LoVo (cell line): ENCODE measurements at places on chromosomes 4 and X.

DNA sequence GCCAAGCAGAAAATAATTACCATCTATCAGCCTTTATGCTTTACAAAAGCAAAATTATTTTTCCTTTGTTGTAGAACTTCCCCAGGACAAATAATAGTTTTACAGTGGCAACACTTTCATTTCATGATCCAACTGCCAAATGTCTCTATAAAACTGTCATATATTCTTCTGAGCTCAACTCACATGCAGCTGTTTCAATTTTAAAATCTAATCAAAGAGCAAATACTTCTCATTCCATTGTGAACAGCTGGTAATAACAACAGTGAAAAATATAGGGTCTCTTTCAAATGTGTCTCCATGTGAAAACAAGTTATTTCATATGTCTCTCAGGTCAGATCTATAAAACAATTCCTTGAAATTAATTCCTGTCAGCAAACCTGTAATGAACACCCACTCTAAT is 270.6 kb upstream of the SLC7A11 start:
- DNase-seq: no peak

GRCh38 chrX:97070346-97070745 is 186.6 kb downstream of the RPA4 start:
- DNase-seq: no peak

GRCh38 chr4:141375855-141376254 is 155.2 kb downstream of the ZNF330 start:
- DNase-seq: peak; percentile 66

DNA sequence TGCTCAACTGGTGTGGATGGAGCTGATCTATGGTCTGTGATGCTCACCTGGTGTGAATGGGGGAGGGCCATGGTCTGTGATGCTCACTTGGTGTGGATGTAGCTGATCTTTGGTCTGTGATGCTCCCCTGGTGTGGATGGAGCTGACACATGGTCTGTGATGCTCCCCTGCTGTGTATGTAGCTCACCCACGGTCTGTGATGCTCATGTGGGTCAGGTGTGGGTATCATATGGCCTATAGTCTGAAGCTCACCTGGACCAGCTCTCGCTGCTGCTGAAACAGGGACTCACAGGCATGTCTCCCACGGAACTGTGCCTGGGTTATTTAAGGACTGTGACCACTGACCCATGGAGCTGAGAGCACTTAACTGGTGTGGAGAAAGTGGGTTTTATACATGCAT is 109.7 kb downstream of the CRLF2 start:
- DNase-seq: no peak

DNA sequence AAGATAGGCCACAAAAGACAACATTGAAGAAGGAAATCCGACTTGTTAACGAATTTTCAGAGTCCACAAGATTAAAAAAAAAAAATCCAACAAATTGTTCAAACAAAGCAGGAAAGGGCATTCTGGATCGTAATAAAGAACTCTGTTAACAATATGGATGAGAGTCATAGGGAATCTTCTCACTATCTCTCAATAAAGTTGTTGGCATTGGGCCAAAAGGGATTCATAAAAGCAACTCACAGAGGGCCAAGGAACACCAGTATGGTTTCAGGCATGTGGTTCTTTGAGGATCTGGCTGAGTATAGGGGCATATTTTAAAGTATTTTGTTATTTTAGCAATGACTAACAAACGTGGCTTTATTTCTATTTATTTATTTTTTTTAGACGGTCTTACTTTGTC is 49.5 kb downstream of the SHISA3 start:
- no peak for DNase-seq

GRCh38 chrX:129115104-129115503 is 408.2 kb downstream of the SMARCA1 start:
- DNase-seq: no peak

GRCh38 chr4:55074386-55074785 is 51.0 kb downstream of the KDR start:
- no peak for DNase-seq

DNA sequence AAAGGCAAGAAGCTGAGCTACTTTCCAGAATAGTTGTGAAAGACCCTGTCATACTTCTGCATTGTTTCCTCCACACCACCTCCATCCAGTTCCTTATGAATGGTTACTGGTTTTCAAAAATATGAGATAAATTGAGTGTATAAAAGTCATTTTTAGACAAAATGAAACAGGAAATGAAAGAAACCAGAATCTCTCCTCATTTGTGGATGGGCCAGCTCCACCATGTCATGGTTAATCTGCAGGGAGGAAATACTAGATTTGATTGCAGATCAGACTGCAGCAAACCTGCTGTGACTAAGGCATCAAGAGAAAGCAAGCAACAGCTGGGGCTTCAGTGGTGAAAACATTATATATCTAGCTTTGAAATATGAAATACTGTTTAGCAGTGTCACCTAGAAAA is 23.8 kb downstream of the F9 start:
- no peak for DNase-seq

GRCh38 chr4:107094976-107095375 is 58.9 kb upstream of the DKK2 start:
- DNase-seq: no peak

DNA sequence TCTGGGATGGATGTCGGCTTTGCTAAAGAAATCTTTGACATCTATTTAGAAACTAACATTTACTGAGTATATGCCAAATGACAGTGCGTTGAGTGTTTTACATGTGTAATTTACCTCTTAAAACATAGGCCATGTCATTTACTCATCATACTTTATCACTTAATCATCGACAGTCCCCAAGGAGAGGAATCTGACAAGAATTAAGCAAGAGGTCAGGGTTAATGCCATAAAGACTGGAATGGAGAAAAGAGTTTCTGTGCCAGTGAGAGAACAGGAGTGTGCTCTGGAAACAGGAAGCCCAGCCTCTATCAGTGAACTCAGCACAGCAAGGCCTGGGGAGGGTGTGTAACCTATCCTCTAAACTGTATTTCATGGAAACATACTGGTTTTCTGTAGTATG is 28.0 kb upstream of the AMOT start:
- DNase-seq: no peak

GRCh38 chr4:18012807-18013462 is 8.6 kb downstream of the LCORL start:
- no peak for DNase-seq

- DNase-seq: peak; percentile 37
These were observed 2.8 kb downstream of the SFRP2 start for GRCh38 chr4:153785910-153786721.

DNA sequence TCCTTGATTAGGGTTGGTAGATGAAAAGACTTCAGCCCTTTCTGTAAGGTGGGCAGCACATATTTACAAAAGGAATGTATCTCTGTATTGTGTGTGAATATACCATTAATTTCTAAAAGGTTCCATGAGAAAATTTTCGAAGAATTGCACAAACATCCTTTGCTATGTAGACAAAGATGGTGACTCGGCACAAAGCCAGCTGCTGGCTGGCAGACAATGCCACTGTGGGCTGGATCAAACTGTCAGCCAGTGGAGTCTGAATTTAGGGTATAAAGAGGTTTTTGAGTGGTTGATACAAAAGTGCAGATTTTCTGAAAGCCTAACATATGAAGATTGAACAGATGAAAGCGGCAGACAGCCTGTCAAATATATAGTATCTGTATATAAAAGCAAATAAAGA is 5.6 kb upstream of the TXK start:
- no peak for DNase-seq

DNA sequence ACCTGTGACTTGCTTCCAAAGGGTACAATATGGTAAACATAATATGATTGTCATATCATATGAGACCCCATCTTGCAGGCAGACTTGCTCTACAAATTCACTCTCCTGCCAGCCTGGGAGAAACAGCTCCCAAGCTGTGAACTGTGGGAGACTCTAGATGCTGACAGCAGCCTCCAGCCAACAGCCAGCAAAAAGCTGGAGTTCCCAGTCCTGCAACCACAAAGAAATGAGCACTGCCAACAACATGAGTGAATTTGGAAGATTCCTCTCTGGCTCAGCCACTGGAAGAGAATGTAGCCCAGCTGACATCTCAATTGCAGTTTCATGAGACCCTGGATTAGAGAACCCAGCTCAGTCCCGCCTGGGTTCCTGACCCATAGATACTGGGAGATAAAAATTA is 145.4 kb downstream of the QDPR start:
- no peak for DNase-seq

GRCh38 chr4:169225058-169225751 is 45.6 kb downstream of the SH3RF1 start:
- peak; percentile 90 for DNase-seq

DNA sequence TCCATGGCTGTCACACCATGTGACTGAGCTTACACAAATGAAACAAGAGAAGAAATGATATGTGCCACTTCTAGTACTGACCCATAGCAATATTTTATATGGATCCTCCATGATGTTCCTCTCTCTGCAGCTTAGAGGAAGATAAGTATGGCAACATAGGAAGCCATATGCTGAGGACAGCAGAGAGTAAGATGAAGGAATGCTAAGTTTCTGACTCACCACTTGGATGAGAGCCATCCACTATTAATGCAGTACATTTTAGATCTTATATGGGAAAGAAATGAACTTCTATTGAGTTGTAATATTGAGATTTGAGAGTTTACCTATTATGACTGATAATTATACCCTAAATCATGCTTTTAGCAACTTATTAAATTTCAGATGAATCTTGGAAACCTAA is 386.9 kb upstream of the MAOA start:
- peak; percentile 0 for DNase-seq

- DNase-seq: no peak
These were observed 131.8 kb downstream of the PRKX start for GRCh38 chrX:3581609-3582108.

GRCh38 chr4:105748222-105748621 is 39.6 kb downstream of the GSTCD start:
- DNase-seq: no peak

GRCh38 chr4:153116291-153116680 is 88.0 kb upstream of the TRIM2 start:
- no peak for DNase-seq

- DNase-seq: no peak
These were observed 110.3 kb downstream of the SHROOM3 start for GRCh38 chr4:76545226-76545884.

DNA sequence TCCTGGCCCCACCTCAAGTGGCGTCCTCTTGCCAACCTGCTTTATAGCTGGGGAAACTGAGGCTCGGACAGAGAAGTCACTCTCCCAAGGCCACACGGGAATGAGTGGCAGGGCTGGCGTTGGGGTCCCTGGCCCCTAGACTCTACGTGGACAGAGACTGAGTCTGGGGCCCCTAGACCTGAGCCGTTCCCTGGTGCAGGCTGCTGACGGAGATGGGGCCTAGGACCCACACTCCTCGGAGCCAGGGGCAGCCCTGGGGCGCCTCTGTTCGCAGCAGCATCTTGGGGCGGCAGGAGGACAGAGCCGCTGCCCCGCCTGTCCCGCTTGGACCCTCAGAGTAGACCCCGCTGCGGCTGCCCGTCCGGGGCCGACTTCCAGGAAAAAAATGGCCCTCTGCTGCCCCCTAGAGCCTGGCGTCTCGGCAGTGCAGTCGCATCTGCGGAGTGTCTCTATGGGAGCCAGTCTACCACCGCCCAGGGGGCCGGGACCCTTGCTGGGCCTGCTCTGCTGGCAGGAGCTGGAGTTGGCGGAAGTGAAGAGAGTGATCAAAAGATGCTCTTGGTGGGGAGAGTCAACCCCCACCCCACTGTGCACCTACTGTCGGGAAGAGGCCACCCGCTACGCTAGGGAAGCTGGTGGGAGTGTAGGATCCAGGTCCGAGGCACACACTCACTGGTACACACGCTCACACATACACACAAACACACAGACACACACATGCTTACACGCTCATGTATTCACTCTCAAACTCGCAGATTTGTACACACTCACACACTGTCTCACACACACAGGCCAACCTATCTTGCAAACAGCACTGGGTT is 220.1 kb downstream of the AFAP1 start:
- peak; percentile 31 for DNase-seq

GRCh38 chr4:72467633-72468032 is 101.4 kb downstream of the ADAMTS3 start:
- no peak for DNase-seq

DNA sequence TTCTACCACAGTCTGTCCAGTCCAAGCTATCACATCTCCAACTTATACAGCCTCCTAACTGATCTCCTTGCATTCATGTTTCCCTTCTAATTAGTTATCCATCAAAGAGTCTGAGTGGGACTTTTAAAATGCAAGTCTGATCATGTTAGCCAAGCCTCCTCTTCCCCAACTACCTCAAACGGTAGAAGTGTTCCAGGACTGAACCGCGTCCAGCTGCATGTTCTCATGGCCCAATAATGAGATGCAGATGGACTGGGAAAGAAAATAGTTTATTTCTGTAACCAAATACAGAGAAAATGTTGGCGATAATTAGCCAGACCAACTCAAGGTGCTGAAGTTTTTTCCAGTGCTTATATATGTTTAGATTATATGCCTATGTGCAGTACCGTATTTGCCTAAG is 46.6 kb upstream of the PPP1R2C start:
- no peak for DNase-seq

- no peak for DNase-seq
These were observed 90.2 kb upstream of the TSPAN5 start for GRCh38 chr4:98748609-98749008.

- DNase-seq: peak; percentile 19
These were observed 335.1 kb downstream of the ANK2 start for GRCh38 chr4:113384600-113384999.

DNA sequence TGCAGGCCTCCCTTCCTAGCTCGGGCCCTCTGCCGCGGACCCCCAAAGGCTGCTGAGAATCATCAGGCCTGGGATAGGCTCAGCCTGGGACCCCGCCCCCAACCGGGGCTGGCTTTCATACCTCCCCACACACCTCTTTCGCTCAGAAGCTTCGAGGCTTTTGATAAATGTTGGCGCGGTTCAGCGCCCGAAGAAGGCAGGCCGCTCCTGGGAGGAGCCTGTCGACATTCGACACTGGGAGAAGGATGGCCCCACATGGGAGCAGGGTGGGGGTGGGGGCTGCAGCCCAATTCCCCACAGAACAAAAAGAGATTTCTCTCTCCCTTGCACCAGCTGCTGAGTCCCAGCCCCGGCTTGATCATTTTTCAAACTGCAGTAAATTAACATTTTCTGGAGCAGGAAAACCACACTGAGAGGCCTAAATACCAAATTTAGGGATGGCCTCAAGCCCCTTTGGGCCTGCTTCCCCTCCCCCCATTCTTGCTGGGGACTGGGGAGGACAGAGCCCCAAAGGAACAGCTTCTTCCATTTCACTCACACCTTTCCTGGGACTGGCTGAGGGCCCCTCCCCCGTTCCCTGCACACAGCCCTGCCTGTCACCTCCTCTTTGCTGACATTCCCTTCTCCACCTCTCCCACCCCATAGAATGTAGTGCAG is 112.9 kb upstream of the PJA1 start:
- no peak for DNase-seq

GRCh38 chr4:23942471-23942870 is 52.6 kb upstream of the PPARGC1A start:
- no peak for DNase-seq

DNA sequence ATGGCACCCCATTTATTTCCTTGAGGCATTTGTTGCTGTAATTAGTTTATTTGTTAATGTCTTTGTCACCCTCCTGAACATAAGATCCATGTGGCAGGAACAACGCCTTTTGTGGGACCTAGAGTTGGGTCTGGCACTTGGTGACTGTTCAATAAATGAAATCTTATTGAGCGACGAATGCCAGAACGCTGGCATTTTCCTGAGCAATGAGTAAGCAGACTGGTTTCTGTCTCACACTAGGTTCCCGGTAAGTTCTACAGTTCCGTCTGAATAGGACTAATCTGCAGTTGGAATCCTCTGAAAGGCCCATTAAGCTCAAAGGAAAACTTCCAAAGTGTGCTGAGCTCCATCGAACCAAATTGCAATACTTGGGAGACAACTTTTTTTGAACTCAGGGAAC is 49.2 kb downstream of the GATB start:
- no peak for DNase-seq
